NCI-H187 treated with DMSO at 0.1 percent for 48 hours (cell line): ENCODE measurements at places on chromosomes 1 and 21.

DNA sequence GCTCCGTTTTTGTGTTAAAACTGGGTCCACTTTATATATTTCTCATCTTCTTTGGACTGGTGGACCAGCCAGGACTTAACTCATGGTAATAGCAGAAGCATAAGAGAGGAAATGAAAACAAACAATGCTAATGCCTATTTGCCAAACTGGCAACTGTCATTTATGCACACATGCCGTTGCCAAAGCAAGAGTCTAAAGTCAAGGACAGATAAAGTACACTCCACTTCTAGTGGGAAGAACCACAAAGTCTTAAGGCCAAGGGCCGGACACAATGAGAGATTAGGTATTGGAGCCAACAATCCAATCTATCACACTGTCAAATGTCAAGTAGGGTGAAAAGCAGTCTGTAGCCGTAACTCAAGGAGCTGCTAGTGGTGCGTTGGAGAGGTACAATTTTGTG is 157.7 kb downstream of the LYPLAL1 start:
- no peak for DNase-seq

DNA sequence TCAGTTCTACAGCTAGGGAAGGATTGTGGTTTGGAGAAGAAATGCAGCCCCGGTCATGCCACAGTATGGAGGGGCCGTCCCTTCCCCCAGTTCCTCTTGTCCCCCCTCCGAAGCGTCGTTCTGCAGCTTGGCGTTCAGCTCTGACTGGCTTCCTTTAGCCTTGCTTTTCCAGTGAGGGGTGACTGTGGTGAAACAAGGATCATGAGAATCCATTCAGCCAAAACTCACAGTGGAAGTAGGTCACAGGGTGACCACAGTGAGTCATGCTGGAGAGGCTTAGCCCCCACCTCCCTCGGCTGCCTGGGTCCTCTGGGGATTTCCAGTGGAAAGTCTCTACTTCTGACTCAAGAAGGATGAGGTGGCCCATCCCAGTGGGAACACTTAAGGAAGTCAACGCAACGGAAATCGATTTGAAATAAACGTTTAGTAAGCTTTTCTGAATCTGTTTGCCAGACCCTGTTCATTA is 37.3 kb upstream of the COL6A2 start:
- no peak for DNase-seq

DNA sequence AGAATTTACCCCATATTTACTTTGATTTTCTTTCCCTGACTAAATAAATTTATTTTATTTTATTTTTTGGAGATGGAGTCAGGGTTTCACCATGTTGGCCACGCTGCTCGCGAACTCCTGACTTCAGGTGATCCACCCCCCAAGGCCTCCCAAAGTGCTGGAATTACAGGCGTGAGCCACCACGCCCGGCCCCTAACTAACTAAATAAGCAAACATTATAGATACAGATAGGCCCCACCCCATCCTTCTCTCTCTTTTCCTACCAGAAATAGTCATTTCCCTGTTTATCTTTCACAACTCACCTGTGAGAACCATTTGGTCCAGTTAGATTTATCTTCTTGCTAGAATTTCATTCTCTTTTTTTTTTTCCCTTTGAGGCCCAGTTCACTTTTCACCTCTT is 167.3 kb downstream of the DISC1 start:
- no peak for DNase-seq

- DNase-seq: no peak
These were observed 69.7 kb downstream of the PRKCZ start for GRCh38 chr1:2119886-2120285.

DNA sequence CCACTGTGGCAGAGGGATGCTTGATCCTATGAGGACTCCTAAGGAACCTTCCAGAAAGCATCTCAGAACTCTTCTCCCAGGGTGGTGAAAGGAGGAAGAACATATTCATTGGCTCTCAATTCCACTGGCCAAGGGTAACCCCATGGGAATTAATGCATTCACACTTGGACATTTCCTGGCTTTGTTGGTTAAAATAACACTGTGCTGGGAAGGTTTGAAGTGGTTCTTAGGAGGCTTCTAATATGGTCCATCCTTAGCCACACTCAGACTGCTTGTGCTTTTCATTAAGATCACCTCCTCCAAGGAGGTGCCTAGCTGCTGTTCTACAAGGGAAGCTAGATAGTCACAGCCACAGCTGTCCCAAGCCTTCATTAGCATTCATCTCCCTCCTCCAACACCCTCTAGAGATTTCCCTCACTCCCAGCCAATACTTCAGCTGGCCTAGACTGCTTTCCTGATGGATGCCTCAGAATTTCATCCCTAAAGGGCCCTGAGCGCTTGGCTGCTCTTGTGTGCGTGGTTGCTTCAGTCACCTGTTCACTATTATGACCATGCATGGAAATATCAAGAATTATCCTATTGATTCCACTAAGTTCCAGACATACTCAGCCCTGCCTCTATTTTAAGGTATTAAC is 544.4 kb downstream of the PLPP3 start:
- no peak for DNase-seq

GRCh38 chr1:201409440-201409839 is 10.3 kb upstream of the LAD1 start:
- DNase-seq: no peak

DNA sequence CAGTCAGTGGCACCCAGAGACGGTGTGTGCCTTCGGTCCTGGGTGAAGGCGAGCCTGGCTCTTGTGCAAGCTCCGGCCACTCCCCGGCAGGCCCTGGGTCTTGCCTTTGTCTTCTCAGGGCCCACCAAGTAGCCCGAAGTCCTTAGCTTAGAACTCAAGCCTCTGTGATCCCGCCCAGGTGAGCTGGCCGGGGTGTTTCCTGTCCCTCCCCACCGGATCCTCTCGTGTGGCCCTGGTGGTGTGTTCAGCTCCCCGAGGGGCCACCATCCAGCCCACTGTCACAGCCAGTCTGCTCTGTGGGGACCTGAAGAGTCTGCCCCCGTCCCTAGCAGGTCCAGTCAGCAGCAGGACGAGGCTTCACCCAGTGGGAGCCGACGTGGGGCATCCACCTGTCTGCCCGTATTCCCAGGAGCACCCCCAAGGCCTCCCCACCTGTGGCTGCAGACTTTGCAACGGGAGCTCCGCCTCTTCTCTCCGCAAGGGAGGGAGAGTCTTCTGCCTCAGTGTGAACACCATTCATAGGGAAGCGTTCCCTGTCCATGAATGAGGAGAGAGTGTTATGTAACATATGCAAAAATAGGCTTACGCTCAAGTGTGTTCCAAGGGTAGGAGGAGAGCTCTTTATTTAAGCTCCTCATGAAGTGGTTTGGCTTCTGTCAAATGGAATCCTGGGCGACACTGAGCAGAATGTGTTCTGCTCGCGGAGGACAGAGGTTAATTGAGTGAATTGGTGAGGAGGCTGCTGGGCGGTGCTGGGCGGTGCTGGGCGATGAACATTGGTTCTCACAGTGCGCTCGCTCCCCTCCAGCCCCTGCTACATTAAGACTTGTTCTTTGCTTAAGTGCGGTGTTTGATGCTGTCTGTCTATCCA is 108.9 kb downstream of the CRYAA start:
- no peak for DNase-seq

DNA sequence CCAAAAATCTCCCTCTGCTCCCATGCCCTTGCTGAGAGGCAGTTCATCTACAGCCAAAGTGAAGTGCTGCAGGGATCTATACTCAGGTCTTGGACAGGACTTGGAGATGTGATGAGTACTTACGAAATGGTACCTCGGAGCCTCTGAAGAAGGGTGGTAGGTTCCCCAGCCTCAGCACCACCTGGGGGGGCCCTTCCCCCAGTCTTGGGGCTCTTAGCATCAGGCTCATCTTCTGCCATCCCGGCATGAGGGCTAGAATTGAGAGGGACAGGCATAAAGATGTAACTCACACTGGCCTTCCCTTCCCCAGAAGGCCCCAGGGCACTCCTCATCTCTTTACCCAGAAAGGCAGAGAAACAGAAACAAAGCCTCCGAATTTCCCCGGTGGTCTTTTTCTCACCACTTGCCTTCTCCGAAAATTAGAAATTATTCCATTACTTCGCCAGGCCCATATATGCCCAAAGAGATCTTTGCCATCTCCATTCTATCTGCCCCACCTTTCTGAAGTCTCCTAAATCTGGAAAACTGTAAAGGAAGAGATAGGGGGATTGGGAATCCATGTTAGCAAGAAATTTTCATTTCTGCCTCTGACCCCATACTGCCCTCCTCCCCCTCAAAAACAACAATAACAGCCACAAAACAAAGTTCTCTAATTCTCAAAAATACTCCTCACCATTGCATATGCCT is 827 bp downstream of the RFX5 start:
- no peak for DNase-seq

GRCh38 chr1:191804311-191804710 is 354.0 kb upstream of the RGS18 start:
- no peak for DNase-seq
